ENCODE measurements at places on chromosomes 4 and X. TPM values are rescaled to one million over a fixed set of nuclear protein-coding genes. Genes with fewer than 3 reads are reported as not detected.

The HTN1 gene
- 0.01 TPM for polyA plus RNA-seq

The CDKL5 gene
- polyA plus RNA-seq = 13.7 TPM

The XK gene
- 1.6 TPM for polyA plus RNA-seq

The GAB3 gene
- polyA plus RNA-seq = 1.5 TPM

The ZMYM3 gene
- polyA plus RNA-seq = 57.7 TPM

The TMEM154 gene
- polyA plus RNA-seq = 1.7 TPM

The CT83 gene
- not detected for polyA plus RNA-seq

The NKRF gene
- polyA plus RNA-seq = 15.7 TPM

DNA sequence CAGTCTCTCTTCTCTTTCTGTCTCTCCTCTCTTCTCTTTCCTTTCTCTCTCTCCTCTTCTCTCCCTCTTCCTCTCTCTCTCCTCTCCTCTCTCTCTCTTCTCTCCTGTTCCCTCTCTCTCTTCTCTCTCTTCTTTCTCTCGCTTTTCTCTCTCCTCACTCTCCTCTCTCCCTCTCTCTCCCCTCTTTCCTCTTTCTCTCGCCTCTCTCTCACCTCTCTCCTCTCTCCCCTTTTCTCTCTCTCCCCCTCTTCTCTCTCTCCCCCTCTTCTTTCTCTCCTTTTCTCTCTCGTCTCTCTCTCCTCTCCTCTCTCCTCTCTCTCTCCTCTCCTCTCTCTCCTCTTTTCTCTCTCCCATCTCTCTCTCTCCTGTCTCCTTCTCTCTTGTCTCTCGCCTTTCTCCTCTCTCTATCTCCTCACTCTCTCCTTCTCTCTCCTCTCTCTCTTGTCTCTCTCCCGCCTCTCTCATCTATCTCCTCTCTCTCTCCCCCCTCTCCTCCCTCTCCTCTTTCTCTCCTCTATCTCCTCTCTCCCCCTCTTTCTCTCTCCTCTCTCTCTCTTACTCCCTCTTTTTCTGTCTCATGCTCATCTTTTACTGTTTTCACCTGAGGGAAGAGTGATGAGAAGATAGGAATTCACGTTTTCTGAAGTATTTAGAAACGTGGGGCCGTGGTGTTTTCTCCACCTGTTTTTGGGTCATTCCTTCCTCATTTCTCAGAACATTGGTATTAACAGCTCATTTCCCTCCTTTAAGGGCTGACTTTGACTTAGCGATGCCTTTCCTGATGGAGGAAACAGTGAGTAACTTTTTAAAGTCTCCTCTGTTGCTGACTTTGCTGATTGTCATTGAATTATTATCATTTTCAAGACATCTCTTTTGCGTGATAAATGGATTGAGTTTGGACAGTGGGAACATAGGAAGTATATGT is 80.6 kb upstream of the CD99 start:
- DNase-seq = no peak

DNA sequence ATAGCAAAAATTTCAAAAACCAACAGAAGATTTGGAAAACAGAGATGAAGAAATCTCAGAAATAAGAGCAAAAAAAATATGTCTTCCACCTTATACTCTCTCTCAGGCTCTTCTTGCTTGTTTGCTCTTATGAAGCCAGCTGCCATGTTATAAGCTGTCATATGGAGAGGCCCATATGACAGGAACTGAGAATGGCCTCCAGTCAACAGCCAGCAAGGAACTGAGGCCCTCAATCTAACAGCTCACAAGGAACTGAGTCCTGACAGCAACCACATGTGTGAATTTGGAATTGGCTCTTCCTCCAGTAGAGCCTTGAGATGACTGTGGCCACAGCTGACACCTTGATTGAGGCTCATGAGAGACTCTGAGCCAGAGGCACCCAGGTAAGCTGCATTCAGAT is 51.3 kb upstream of the MAOA start:
- no peak for DNase-seq

DNA sequence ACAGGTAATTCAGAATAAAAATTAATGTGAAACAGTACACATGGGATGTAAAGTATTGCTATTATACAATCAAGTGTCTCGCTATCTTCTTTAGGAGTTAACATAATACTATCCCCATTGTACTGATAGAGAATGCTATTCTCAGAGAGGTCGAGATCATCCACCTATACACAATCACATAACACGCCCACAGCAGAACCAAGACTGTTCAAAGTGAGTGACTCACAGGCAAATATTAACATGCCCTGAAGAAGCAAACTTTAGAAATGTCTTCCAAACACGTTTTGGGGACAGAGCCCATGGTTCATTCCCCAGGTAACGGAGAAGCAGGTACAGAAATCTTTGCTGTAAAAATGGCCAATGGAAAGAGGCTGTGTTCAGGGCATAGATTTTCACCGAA is 50.1 kb upstream of the PHKA2 start:
- no peak for DNase-seq

DNA sequence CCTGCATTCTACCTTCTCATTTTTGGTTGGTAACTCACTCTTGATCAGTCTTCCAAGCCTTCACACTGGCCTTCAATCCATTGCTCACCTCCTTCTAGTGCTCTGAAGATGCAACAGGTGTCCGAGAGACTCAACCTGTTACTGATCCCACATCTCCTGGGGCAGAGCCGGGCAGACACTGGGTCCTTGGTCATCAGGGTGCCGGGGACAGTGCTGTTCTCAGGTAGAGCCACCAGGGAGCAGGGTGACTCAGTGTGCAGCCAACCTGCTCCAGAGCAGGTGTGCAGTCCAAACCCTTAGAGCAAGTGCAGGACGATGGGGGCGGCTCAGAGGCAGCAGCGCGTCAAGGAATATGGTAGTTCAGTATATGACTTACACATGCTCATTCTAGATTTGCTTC is 188.4 kb downstream of the DHX15 start:
- no peak for DNase-seq

DNA sequence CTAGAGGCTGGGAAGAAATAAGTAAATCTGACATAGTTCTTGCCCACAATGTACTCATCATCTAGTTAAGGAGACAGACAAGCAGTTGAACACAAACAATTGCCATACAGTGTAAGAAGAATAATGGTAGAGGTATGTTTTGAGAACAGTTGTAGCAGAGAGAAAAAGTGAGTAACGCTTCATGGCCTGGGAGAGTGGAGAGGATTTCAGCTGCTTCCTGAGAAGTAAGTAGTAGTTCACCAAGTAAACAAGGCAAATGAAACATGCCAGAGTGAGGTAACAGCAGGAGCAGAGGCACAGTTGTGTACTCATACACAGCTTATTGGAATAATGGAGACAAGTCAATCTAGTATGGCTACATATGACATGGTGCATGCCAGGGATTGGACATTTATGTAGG is 53.6 kb upstream of the RAP2C start:
- no peak for DNase-seq

DNA sequence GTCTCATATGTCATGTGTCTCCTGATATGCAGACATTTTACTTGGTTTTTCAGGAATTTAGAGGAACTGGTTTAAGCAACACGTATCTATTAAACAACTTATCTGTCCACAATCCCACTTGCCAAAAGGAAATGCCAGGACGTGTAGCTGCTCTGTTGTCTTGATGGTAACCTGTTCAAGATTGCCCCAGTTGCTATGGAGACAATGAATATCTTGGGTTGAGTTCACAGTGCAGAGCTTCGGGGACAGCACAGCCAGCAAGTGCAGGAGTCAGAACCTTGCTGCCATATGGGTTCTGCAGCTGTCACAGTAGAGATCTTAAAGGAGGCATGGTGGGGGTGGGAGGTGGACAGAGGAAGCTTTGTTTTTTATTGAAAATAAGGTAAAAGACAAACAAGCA is 28.7 kb upstream of the FAM9B start:
- DNase-seq = no peak

DNA sequence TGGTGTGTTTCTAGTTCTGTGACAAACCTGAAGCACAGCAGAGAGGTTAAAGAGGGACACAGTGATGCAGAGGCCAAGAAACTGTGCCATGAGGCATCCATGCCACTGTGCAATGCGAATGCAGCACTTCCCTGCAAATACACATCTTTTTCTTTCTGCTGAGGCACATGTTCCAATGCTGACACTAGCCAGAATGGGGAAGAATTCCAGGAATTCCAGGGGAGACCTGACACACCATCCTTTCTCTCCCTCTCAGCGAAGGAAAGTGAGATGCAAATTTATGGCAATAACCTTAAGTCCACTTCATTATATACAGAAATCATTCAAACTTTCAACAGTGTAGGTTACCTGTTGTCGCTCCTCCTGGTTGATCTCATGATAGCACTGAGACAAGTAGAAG is 204.8 kb downstream of the LDB2 start:
- no peak for DNase-seq

GRCh38 chr4:120842031-120842430 is 80.5 kb downstream of the PRDM5 start:
- DNase-seq = no peak
